ENCODE measurements at places on chromosomes 5 and 9.

DNA sequence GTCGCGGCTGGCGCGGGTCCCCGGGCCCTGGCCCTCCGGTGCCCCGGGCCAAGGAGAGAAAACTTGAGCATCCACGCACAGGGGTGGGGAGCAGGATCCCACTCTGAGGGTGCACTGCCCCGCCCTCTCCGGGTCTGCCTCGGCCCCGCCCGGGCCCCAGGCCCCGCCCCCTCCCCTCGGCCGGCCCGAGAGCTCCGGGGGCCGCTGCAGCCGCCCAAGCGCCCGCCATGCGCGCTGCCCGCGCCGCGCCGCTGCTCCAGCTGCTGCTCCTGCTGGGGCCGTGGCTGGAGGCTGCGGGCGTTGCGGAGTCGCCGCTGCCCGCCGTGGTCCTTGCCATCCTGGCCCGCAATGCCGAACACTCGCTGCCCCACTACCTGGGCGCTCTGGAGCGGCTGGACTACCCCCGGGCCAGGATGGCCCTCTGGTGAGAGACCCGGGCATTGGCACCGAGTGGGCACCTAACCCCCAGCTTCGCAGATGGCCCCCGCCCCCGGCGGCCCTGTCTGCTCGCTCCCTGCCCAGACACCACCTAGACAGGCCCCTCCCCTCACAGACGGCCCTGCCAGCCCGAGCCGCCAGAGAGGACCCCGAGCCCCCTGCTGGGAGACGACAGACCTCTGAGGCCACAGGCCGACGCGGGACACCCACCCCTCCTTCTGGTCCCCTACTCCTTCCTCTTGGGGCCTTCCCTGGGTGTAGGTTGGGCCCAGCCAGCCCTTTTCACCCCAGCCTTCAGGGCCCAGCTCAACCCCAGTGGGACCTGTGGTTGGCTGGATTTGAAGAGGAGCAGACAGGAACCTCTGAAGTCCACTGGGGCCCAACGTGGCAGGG is at the start of gene CERCAM:
Gene CERCAM (plus strand): TSS at position 207 of the 831 bp plus-strand sequence. CDS start 21 bp downstream, at position 228.
- DNase-seq = peak; percentile 24

GRCh38 chr5:114237766-114238165 is 124.1 kb upstream of the KCNN2 start:
- no peak for DNase-seq

DNA sequence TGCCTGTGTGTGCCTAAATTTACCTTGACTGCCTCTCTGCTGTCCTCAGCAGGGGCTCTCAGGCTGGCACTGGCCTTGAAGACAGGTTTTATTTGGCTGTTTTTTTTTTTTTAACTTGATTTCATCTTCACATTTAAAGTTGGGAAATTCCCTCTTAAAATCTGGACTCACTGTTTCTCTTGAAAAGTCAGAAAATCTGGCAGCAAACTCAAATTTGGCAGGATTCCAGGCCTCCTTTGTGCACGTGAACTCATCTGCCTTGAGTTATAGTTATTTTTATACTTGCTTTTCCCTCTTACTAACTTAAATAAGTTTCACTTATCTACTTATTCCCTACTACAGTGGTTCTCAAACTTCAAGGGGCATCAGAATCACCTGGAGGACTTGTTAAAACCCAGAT is 118.4 kb upstream of the MAP3K1 start:
- DNase-seq = no peak

GRCh38 chr9:87630266-87630665 is 95.7 kb upstream of the CTSL start:
- no peak for DNase-seq

GRCh38 chr5:58024151-58024550 is 435.7 kb downstream of the PLK2 start:
- no peak for DNase-seq

- no peak for DNase-seq
Measured at GRCh38 chr9:87016681-87017080, 69.4 kb upstream of the GAS1 start.

DNA sequence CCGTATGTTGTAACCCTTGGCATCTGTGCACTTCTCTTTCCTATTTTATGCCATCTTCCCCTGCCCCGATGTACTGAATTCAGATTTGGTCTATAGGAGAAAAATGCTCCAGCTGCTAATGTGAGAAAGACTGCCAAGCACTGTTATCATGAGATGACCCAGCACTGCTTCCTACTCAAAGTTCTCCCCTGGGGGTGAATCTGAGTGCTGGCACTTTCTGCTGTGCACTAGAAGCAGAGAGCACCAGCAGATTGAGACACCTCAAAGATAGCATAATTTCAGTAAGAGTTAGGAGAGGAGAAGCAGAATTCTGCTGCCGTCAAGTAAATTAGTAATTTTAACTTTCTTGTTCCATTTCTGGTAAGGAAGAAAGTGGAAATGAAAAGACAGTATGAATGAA is 92.8 kb upstream of the ACOT12 start:
- DNase-seq = no peak

GRCh38 chr5:31410089-31410488 is 121.8 kb downstream of the DROSHA start:
- no peak for DNase-seq

GRCh38 chr9:131927091-131927490 is 152.6 kb downstream of the MED27 start:
- no peak for DNase-seq

DNA sequence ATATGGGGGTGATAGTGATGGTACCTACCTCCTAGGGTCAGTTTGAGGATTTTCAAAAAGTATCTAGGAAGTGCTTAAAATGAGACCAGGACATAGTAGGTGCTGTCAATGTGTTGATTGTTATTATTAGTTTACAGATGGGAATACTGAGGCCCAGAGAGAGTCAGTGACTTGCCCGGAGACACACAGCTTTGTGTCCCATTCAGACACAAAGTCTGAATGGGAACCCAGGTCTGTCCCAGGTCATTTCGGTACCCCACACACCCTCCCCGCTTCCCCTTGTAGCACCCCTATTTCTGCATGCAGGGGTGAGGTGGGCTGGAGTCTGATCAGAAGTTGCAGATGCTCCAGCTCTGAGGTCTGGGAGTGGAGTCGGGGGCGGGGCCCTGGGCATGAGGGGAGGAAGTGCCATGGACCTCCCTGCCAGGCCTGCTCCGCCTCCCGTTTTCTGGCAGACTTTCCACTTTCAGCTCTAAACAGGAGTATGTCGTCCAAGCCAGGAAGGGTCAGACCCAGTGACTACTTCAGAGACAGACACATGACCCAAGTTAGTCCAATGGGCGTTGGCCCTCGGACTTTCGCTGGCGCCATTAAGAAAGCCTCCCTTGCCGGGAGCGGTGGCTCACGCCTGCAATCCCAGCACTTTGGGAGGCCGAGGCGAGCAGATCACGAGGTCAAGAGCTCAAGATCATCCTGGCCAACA is 3.2 kb upstream of the DBN1 start:
- DNase-seq = no peak

DNA sequence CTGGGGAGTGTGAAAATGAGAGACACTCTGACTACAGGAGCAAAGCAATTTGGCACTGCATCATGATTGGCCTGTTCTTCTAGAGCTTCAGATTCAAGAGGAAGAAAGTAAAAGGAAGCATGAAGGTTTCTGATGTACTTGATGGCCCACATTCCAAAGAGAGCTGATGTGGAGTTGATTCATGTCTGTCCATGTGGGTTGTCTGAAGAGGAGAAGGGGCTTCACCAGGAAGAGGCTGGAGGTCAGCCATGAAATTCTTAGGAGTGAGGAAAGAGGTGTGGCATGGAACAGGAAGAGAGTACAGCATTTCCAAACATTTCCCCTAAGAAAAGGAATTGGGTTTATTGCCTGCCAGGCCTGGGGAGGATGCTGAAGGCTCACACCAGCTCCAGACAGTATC is 70.7 kb downstream of the PTCD2 start:
- no peak for DNase-seq

GRCh38 chr9:124285903-124286291 is 28.1 kb downstream of the NEK6 start:
- peak; percentile 13 for DNase-seq

DNA sequence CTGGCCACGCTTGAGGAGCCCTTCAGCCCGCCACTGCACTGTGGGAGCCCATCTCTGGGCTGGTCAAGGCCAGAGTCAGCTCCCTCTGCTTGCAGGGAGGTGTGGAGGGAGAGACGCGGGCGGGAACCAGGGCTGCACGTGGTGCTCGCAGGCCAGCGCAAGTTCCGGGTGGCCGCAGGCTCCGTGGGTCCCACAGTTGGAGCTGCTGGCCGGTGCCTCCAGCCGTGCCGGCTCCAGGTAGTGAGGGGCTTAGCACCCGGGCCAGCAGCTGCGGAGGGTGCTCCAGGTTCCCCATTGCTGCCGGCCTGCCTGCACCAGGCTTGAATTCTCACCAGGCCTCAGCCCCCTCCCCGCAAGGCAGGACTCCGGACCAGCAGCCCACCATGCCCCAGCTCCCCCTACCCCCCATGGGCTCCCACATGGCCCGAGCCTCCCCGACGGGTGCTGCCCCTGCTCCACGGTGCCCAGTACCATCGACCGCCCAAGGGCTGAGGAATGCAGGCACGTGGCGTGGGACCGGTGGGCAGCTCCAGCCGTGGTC is 192.8 kb upstream of the IZUMO3 start:
- no peak for DNase-seq

GRCh38 chr9:133971981-133972941 is 19.9 kb downstream of the VAV2 start:
- no peak for DNase-seq

DNA sequence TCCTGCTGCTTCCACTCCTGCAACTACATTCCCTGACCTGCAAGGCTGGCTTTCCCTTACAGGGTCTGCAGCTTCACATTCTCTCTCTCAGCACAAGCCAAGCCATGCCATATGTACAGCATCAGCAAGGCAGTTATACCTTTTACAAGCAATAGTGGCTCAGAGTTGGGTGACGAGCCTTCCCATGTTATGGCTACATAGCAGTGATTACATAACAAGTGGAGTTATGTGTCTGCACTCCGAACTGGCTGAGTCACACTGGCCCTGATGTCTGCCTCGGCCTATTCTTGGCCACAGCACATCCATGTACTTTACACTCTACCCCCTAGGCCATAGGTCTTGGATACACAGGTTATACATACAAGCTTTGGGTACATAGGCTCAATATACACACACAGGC is 52.0 kb upstream of the SNCAIP start:
- no peak for DNase-seq

DNA sequence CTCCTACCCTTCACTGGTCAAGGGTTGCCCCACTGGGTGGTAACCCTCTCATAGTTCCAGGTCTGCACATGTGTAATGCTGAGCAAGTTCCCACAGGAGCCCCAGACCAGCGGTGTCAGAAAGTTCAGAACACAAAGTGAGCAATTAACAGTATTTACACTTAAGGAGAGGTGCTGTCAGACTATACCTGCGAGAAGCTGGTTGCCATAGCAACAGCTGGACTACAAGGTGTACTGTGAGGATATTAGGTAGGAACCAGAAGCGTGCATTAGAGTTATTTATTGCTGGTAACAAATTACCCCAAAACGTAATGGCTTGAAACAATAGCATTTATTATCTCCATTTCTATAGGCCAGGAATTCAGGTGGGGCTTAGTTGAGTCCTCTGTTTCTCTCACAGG is 317.0 kb upstream of the RPS23 start:
- DNase-seq = no peak

GRCh38 chr5:36573438-36573837 is 33.0 kb upstream of the SLC1A3 start:
- DNase-seq = no peak

- no peak for DNase-seq
Measured at GRCh38 chr5:149170299-149170698, 29.0 kb downstream of the ABLIM3 start.

DNA sequence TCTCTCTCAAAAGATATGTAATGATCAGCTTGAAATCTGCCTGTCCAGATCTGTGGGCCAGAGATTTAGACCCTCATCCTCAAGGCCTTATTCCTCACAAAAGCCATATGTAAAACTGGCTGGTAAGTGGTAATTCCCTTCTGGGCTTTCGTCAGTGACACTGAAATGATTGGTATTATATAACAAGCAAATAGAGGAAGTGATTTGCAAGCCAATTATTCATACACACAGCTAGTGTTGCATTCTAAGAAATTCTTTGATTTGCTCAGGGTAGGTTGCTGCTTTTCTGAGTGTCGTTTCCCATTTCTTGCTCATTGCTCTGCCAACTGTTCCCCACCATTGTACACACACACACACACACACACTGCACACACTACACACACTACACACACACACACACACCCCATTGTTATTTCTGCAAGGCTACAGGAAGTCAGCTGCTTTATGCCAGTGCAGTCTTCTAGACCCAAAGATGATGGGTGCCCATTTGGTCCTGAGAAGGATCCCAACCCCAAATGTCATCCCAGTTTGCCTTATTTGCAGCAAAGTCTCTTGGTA is 76.8 kb downstream of the PRLR start:
- DNase-seq = no peak

DNA sequence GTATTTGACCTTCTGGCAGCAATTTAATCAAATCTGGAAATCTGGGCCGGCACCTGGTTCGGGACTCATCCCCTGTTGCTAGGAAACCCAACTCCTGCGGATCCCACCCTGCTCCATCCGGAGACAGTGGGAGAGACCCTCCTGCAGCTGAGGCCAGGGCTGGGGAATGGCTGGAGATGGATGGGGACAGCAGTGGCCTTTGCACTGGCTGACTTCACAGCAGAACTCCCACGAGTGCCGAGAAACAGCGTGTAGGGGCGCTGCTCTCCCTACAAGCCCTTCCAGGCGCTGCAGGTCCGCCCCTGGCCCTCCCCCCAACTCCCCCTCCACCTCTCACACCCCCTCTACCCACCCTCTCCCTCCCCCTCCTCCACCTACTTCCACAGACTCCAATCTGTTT is 105.8 kb upstream of the PPP1R26 start:
- no peak for DNase-seq
